ENCODE measurements at places on chromosomes 7 and 10.

DNA sequence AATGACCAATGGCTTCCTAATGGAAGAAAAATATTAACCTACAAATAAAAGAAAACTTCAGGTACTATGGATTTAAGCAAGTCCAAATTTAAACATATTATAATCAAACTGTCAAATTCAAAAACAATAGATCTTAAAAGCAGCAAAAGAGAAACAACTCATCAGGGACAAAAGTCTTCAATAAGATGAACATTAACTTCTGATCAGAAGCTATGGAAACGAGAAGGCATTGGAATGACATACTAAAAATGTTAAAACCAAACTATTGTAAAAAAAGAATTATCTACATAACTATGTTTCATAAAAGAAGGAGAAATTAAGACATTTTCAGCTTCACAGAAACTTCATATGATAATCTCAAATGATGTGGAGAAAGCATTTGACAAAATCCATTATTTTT, 334.7 kb downstream of the ANKRD7 start:
- DNase-seq: no peak

- no peak for DNase-seq
Measured at GRCh38 chr7:9719303-9719702, 1254.4 kb upstream of the PHF14 start.

DNA sequence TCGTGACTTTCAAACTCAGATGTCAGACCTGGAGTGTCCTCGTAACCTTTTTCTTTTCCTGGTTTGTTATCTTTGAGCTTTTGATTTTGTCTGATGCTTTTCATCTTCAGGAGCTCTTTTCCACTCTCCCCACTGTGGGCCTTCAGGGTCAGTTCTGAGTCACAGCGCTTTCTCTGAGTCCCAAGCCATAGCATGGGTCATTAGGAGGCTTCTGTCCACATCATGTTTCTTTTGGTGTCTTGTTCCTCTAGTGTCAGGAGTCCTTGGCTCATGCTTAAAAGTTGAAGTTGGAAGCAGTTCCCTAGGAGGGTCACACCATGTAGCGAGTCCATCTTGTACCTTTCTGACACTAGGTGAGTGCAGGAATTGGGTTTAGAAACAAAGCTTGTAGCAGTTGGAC, 40.3 kb downstream of the DAGLB start:
- no peak for DNase-seq

GRCh38 chr10:100993986-100994708, 5.5 kb upstream of the LZTS2 start:
- DNase-seq: no peak

DNA sequence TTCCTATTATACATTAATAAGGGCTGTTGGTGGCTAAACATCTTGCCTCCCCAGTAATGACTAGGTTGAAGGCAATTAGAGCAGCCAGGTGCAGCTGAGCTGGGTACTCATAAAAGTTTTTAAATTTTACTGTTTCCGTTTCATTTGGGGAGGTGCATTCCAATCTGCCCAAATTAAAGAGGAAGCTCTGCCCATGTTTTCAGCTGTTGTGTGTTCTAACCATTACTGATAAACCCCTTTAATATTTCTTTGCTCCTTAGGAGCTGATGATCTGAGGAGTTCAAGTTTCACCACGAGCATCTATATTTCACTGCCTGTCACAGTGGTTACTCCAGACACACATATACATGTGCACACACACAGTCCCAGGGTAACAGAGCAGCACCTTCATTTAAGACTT, 94.4 kb downstream of the JAZF1 start:
- DNase-seq: no peak

DNA sequence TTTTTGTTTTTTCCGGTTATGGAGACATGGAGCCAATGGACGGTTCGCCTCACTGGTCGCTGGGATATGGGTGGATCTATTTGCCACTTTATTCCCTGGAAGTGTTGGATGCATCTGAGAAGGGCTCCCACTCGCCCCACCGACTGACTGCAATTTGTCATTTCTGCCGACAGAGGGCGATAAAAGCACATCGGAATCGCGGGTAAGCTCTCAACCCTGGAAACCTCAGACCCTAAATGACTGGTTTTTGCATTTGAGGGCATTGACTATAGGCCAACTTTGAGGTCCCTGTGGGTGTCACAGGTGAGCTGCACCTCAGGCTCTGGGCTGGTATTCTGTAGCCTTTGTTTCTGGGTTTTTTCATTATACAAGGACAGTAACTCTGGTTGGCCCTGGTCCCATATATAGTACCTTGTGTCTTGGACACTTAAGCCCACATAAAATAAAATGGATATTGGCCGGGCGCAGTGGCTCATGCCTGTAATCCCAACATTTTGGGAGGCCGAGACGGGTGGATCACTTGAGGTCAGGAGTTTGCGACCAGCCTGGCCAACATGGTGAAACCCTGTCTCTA, 11.9 kb upstream of the OPALIN start:
- DNase-seq: no peak

Measured in GM04503 (cell line).